ENCODE measurements at places on chromosomes 16 and 17.

DNA sequence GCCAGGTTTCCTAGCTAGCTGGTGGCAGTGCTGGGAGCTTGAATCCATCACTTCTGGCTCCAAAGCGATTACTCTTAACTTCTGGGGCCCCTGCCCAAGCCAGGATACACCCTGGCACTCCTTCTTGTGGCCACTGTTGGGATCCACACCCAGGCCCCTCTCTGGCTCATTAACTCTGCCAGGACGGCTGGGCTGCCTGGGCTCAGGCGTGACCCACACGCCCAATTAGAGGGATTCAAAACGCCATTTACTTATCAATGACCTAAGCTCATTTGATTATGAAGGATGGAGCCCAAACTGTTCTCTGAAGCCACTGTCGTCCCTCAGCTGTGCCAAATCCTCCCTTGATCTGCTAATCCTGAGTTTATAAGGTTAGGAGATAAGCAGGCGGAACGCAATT is 79.7 kb upstream of the BRD7 start:
- no peak for DNase-seq

- DNase-seq = no peak
Observed at GRCh38 chr17:76014925-76015261, 12.2 kb downstream of the EVPL start.

GRCh38 chr16:78489072-78489471 is 389.6 kb downstream of the WWOX start:
- no peak for DNase-seq

GRCh38 chr17:2343421-2343820 is 6.1 kb downstream of the SGSM2 start:
- no peak for DNase-seq

GRCh38 chr17:7951143-7951792 is 19.3 kb downstream of the CNTROB start:
- no peak for DNase-seq

- DNase-seq = no peak
Observed at GRCh38 chr16:14329727-14330350, 258.7 kb downstream of the MRTFB start.

GRCh38 chr16:30457743-30458560 is 12.3 kb upstream of the SEPHS2 start:
- no peak for DNase-seq

GRCh38 chr17:2386400-2387085 is 14.3 kb downstream of the MNT start:
- no peak for DNase-seq

- DNase-seq = no peak
Observed at GRCh38 chr16:29154676-29155121, 169.8 kb downstream of the LAT start.

GRCh38 chr17:82179946-82180475 is 32.6 kb downstream of the CCDC57 start:
- DNase-seq = no peak

- DNase-seq = no peak
Observed at GRCh38 chr17:73465953-73466230, 154.1 kb upstream of the CDC42EP4 start.

- no peak for DNase-seq
Observed at GRCh38 chr17:75241996-75242460, 19.4 kb downstream of the GGA3 start.

DNA sequence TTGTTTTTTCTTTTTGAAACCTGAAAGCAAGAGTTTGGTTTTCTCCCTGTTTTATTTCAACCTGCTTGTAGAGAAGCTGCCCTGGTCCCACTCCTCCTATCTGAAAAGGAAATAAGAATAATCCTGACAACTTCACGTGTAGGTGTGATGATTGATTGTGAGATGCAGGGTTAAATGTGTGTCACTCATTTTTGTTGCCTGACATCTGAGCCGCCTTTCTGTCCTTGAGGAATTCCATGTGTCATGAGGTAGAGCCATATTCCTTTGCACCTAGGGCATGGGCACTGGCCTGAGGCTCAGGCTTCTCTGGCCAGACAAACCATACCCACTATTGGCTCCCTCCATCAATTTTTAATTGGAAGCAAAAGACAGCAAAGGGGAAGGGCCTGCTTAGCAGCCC is 10.2 kb upstream of the SMPD3 start:
- DNase-seq = no peak

DNA sequence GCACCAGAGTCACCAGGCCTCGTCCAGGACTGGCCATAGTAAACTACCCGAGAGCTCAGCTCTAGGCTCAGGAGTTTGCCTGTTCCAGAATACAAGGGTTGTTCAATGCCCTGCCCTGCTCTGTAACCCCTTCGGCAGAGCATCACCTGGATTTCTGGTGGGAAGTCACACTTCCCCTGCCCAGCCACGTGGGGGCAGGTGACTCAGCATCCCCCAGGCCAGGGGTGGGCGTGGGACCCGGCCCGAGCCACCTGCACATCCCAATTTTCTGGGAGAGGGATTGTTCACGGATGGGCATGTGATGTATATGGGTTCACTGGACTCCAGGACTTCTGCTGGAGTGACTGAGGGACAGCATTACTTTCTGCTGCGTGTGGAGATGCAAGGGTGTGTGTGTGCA is 25.8 kb downstream of the COX4I1 start:
- DNase-seq = no peak

- no peak for DNase-seq
Observed at GRCh38 chr16:79938575-79938974, 338.0 kb upstream of the MAF start.

DNA sequence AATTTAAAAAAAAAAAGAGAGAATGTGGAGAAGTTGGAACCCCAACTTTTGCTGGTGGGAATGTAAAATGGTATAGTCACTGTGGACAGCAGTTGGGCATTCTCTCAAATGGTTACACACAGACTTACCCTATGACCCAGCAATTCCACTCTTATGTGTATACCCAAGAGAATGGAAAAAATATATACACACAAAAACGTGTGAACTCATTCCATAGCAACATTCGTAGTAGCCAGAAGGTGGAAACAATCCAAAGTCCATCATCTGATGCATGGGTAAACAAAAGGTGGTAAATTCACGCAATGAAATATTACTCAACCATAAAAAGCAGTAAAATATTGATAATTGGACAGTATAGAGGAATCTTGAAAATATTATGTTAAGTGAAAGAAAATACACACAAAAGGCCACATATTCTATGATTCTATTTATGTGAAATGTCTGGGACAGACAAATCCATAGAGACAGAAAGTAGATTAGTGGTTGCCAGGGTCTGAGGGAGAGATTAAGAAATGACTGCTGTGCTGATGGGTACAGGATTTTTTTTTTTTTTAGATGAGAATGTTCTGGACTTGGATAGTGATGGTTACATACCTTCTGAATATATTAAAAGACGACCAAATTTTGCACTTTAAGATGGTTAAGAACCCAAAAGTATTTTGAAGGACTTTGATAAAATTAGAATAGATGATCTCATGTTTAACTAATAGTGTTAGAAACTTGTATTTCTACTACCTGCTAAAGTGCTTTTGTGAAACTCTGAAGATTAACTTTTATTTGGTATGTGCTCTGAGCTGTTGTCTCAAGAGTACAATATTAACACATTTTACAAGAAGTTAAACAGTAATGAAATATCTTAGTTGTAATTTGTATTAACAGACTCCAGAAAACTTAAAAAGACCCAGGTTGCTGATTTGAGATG is 60.9 kb downstream of the MRTFB start:
- DNase-seq = no peak

DNA sequence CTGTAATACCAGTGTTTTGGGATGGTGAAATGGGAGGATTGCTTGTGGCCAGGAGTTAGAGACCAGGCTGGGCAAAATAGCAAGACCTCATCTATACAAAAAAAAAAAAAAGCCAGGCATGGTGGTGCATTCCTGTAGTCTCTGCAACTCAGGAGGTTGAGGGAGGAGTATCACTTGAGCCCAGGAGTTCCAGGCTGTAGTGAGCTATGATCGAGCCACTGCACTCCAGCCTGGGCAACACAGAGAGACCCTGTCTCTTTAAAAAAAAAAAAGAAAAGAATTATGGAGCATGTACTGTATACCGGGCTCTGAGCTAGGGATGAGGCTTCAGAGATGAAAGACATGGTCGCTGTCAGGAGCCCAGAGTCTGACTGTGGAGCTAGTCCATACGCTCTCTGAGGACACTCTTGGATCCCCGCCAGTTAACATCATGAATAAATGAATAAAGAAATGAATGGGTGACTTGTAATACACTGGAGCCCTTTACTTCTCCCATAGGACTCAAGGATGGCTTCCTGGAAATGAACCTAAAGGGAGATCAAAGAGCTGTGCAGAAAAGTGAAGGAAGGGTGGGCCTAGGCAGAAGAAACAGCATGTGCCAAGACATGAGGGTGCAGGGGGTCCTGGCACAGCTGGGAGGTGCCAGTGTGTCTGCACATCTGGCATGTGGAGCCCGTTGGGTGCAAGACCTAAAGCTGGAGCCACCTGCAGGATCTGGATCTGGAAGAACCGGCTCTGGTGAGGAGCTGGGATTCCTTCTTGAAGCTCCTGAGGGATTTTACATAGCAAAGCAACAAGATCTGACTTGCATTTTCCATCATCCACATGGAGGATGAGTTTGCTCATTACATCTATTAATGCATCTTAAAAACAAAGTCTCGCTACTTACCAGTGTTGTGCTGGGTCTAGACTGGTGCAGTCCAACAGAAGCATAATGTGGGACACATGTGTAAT is 120.4 kb downstream of the IRX3 start:
- no peak for DNase-seq

DNA sequence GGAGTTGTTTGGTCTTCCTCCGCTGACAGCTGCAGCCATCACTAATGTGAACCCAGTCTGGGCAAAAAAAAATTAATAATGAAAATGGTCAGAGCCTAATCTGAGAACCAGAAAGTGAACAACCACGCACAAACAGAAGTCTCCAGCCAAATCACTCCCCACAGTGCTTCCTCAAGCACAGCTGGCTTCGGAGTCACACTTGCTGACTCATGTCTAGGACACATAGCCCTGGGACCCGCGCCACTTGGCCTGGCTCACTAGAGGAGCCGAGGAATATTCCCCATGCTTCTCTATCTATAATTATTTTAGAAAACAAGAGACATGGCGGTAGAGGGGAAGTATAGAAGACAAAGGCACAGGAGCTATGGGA is 109.1 kb downstream of the ZFHX3 start:
- DNase-seq = no peak

DNA sequence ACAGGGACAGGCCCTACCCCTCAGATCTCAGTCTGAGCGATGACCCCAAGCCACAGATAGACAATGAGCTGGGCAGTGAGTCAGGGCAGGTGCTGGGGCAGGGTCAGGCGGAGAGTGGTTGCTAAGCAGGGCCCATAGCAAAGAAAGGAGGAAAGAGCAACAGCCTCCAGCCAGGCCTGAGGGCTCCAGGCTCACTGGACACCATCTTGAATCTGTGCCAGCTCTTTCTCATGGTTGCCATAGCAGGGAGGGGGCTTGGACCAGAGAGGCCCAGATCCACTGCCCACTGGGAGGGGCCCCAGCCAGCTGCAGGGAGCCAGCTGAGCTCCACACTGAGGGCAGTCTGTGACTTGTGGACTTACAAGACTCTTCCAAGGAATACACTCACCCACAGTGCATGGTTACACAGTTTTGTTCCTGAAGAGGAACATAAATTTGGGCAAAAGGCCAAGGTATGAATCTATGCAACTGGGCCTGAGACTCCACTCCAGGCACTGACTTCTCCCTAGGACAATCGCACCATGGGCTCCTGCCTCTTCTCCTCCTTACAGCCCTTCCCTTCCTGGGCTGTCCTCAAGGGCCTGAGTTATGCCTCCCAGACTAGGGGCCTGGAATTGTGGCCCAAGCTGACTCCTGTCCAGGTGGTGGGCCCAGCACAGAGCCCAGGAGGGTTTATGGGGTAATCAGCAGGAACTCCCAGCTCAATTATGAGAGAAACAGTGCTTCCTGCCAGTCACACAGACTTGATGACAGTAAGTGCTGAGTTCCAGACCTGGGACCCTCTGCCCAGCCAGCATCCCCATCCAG is 59.9 kb downstream of the BEAN1 start:
- peak; percentile 41 for DNase-seq

- DNase-seq = no peak
Observed at GRCh38 chr17:35543856-35544255, 6.4 kb upstream of the SLFN12L start.

GRCh38 chr17:59693582-59693981 is 13.6 kb downstream of the PTRH2 start:
- DNase-seq = no peak

DNA sequence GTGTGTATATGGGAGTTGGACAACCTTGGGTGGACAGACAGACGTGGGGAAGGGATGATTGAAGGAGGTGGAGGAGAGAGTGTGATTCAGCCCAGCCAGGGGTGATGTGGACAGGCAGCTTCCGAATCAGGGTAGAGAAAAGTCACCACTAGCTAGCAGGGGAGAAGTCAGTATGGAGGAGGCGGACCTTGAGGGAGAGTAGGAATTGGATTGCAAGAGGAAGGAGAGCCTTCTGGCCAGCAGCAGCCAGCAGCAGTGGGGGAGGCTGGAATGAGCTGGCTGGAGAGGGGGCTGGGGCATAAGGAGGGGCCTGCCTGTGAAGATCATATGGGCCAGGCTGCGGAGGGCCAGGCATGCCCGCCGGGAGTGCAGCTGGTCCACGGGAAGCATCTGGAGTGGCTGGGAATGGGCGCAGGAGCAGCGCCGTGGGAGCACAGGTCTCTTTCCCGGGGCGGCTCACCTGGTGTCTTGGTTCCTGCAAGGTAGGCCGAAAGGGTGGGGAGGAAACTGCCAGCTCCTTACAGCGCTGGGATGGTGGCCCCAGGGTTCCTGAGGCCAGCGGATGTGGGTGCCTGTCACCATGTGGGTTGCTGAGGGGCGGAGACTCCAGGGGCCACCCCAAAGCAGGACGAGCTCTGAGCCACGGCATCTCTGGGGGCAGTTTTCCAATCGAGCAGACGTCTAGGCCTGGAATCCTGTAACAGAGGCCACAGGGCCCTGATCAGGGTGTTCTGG is 235.3 kb downstream of the SEC14L1 start:
- DNase-seq = peak; percentile 24

- DNase-seq = no peak
Observed at GRCh38 chr16:72312828-72313227, 140.9 kb upstream of the PMFBP1 start.

GRCh38 chr16:49617710-49618330 is 238.1 kb downstream of the ZNF423 start:
- DNase-seq = no peak

GRCh38 chr16:53281280-53281679 is 153.0 kb upstream of the RBL2 start:
- no peak for DNase-seq

- DNase-seq = no peak
Observed at GRCh38 chr17:51629232-51629631, 368.9 kb downstream of the UTP18 start.
